ENCODE measurements at places on chromosomes 11 and 22.

GRCh38 chr11:125621995-125622394 is 3.0 kb upstream of the CHEK1 start:
- no peak for DNase-seq

DNA sequence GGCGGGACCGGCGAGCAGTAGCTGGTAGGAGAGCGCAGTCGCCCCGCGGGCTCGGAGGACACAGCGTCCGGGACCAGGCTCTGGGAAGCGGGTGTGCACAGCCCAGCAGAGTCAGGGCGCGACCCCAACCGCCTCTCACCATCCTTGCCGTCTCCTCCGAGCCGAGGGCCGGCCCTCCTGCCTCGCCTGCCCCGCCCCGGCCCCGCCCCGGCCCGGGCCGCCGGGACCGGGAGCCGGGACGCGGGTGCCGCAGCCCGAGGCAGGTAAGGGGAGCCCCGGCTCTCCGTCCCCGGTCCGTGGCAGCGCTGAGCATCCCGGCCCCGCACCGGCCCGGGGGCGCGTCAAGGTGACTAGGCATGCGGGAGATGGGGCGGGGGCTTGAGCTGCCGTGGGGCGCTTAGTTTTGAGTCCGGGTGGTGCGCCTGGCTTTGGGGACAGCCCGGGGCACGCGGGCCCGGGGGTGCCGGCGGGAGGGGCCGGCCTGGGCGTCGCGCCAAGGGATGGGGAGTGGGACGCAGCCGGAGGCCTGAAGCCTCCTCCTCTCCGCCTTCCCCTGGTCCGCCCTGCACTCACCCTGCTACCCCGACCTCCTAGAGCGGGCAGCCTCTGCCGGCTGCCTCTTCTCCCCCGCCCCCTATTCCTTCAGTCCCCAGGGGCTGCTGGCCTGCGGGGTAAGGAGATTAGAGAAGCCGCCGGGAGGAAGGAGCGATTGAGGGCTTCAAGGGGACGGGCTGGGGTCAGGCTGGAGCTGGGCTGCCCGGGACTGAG is at the start of gene ABCG4:
ABCG4 (plus strand) TSS at position 35 of the 768 bp plus-strand sequence. CDS start 914 bp downstream, outside the sequence.
- no peak for DNase-seq

GRCh38 chr11:131671320-131671719 is 300.9 kb downstream of the NTM start:
- DNase-seq: no peak

DNA sequence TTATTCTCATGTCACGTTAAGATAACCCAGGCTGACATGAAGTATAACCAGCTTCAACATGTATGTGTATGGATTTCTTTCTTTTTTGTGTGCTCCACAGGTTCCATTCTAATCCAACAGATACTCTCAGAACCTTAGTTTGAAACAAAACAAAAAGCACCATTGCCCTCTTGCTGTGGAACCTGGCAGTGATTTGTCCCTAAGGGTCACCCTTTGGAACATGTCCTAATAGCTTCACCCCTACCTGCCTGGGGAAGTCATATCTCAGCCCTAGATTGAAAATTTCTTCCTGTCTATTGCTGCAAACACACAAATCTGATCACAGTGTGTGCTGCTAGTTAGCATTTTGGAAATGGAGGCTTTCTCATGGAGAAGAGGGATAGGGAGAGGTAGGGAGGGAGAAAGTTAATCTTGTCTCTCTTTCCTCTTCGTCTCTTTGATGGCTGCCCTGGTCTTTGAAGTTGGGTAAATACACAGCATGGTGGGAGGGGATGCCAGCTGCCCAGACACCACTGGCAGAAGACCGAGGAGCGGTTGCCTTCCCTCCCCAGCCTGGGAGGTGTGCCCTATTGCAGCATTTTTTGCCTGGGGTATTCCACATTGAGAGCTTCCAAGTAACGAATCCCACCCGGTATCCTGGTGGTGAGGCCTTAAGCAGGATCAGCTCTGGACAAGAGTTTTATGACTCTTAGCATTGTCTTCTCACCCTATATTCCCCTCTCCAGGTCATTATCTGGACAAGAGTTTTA is 11.6 kb upstream of the CADM1 start:
- DNase-seq: no peak
